ENCODE measurements at places on chromosomes 3 and 15.

- DNase-seq: peak; percentile 76
Measured at GRCh38 chr3:150286390-150287147, 121.5 kb upstream of the TSC22D2 start.

GRCh38 chr3:99637368-99638111, 854 bp upstream of the COL8A1 start:
- no peak for DNase-seq

DNA sequence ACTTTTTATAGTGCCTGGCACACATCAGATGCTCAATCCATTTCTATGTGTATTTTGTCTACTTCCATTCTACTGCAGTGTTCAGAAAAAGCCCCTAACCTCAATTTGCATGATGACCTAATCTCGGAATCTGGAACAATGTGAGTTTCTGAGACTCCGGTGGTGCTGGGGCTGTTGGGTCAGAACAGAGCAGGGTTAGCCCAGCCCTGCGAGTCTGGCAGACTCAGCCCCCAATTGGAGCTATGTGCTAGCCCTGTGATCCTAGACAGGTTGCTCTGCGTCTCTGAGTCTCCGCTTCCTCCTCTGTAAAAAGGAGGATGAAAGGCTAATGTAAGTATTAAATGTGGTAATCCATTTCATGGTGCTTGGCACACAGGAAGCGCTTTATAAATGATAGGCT, 95.0 kb upstream of the ICE2 start:
- DNase-seq: no peak

DNA sequence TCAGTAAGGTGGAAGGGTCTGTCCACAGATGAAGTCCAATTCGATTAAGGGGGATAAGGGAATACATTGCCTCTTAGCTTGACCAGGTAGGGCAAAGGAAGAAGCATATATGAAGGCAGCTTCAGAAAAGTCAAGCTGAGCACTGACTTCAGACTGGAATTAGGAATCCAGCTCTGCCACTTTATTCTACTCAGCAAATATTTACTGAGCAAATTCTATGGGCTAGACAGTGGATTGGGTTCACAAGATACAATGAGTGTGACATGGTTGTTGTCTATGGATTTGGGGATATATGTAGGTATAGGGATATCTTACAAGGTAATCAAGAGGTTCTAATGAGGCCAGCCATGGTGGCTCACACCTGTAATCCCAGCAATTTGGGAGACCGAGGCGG, 526 bp downstream of the ADIPOQ start:
- DNase-seq: no peak

DNA sequence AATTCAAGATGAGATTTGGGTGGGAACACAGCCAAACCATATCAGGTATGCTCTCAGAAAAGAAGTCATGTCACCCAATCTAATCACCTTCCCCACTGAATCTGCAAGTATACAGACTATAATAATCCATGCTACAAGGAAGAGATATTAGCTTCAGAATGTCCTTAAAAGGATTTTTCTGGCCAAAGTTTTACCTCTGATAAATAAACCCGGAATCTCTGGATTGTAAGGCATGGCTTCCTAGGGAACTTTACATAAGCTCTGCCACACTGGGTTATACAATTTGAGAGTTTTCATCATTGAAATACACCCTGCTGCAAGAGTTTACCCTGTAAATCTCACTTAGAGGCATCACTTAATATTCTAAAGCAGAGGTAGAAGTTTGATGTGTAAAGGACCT, 330.5 kb upstream of the KCNMB2 start:
- no peak for DNase-seq

GRCh38 chr3:120688121-120688520, 6.1 kb upstream of the HGD start:
- no peak for DNase-seq

DNA sequence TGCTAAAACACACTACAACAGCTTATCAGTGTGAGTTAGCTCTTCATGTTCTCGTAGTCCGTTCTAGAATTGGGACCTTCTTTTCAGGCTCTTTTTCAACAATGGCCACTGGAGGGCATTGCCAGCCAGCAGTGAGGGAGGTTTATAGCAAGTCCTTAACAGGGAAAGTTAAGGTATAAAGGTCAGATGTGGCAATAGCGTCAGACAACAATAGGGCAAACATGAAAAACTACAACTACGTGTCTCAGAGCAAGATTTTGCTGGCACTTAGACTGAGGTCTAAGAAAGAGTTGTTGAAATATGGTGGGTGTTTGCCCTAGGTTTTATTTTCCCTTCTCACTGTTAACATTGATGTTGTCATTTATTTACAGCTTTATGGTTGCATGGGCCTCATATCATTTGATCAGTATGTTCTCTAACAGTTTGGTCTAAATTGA, 161.4 kb downstream of the GMNC start:
- DNase-seq: peak; percentile 73

DNA sequence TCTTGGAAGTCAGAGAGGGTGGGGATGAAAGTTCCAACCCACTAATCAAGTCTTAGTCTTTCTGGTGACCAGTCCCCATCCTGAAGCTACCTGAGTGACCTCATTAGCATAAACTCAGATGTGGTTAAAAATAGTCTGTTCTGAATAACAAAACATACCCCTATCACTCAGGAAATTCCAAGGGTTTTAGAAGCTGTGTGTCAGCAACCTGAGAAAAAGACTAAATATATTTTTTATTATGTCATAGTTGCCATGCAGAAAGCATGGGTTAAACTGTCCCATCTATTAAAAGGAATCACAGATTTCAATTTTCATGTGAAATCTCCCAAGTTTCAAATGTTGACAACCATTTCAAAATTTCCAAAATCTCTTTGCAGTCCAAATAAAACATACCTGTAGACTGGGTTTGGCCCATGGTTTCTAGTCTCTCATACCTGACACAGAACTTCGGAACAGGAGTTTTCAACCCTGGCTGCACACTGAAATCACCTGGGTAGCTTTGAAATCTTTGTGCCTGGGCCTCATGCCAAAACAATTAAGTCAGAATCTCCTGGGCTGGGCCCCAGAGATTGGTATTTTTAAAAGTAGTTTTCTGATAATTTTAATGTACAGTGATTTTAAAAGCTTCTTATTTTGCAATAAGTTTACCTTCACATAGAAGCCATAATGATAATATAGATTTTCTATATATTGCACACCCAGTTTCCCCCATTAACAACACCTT, 476.3 kb downstream of the RBMS3 start:
- DNase-seq: peak; percentile 6

DNA sequence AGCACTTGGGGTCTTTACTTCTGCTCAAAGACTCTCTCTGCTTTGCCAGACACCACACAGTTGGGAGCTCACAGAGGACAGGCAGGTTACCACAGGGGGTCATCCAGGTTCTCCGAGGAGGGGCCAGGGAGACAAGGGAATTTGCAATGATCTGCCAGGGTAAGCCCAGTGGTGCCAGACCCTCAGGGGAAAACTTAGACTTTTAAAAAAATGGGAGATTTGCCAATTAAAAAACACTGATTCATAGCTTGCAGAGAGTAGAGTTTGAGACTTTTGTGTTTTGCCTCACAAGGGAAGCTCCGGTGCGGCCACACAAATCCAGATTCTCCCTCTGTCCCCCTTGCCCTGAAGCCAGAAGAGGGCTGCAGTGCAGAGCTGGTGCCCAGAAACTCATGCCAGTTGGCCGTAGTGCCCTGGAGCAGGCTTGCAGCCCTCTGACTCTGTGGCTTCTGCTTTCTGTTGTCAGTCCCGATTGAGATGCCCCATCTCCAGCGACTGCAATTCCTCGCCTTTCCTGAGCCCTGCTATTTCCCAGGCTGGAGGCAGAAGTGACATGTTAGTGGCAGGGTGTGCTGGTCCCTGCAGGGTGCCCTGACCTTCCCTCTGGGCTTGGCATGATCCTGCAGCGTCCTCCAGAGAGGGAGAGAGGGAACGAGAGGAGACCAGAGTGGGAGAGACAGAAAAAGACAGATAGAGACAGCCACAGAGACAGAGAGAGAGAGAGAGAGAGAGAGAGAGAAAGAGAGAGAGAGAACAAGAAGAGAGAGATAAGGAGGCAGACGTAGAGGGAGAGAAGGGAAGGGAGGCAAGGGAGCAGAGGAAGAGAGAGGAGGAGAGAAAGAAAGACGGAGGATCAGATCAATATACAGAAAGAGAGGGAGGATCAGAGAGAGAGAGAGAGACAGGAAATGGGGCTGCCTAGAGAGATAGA, 46.0 kb downstream of the RHCG start:
- no peak for DNase-seq

GRCh38 chr3:7393944-7394605, 533.2 kb downstream of the GRM7 start:
- no peak for DNase-seq

DNA sequence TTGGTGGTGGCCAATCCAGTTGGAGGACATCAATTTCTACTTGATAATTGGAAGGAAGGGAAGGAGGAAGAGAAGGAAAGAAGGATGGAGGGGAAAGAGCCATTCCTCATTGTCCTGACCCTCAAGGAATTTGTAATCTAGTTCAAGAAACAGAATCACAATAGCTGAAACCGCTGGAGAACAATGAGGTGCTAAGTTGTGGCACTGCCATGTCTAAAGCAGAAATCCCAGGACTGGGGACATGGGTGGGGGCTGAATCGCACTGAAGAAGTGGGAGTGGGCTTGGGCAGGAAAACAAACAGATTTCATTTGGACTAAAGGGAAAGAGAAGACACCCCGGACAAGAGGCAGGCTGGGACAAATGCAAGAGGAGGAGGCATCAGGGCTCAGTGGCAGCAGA, 183.6 kb downstream of the UACA start:
- DNase-seq: no peak

- no peak for DNase-seq
Measured at GRCh38 chr3:124296406-124296805, 304.5 kb upstream of the ROPN1 start.

GRCh38 chr3:184229394-184230080, at the start of gene VWA5B2:
VWA5B2 (plus strand) TSS chr3:184229585; CDS start chr3:184230529, 944 bp downstream.
- peak; percentile 85 for DNase-seq

DNA sequence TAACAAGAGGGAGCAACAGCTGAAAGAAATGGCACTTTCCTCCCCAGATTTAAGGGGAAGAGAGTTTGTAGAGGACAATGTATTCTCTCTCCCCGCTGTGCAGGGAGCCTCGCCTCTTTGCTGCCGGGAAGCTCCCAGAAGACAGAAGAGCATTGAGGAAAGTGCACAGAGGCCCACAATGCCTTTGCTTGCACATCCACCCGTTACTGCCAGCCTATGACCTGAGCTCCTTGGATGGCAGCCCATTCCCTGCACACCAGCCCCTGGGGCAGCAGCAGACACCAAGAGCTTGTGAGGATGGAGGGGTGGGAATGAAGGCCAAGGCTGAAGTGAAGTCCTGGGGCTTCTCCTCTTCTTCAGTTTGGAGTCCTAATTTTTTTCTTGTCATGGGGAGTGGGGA, 67.0 kb downstream of the CLDN11 start:
- no peak for DNase-seq

- no peak for DNase-seq
Measured at GRCh38 chr3:98259707-98260106, 4.3 kb upstream of the OR5H6 start.

DNA sequence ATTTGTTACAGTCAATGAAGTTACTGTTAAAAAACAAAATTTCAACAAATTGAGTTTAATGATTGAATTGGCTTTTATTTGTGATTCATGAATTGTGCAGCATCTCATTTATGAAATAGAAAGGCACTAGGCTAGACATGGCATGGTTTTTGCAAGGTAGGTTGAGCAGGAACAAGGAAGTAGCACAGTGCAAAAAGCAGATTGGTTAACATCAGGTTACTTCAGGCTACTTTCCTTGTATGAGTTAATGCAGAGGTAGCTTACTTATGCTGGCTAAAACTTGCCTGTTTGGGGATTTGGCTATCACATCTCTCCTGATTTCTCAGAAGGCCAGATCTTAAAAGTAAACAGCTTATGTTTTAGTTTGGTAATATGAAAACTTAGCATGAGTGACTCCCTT, 23.0 kb upstream of the SV2B start:
- DNase-seq: no peak

DNA sequence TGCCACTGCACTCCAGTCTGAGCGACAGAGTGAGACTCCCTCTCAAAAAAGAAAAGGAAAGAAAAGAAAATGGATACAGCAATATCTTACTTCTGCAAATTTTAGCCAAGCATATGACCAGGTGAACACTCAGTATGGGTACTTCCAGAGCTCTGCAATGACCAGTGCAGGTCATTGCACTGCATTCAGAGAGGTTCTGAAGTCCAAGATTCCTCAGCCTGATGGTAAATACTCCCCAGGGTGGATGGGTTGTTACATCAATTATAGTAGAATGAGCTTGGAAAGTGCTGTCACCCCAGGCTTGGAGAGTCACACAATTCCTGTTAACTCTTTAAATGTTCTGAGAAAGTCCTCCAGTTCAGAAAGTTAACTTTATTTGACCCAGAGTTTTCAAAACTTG, 103.7 kb downstream of the RPLP1 start:
- no peak for DNase-seq

DNA sequence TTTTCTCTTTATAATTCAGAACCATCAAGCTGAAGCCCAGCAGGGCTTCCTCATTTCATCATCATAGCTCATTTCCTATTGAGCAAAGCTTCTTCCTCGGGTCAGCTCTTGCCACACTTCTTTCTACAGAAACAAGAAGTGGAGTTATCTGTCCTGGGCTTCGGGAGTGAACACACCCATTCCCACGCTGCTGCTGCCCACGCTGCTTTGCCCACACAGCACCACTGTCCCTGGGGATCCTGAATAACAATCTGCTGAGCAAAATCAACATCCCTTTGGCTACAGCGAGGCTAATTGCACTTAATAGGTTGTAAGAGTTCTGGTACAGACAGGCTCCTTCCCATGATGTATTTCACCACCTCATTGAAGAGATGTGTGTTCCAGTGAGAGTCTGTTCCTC, 23.7 kb downstream of the CEP19 start:
- DNase-seq: no peak

- no peak for DNase-seq
Measured at GRCh38 chr15:76168237-76168984, 108.6 kb downstream of the TMEM266 start.

DNA sequence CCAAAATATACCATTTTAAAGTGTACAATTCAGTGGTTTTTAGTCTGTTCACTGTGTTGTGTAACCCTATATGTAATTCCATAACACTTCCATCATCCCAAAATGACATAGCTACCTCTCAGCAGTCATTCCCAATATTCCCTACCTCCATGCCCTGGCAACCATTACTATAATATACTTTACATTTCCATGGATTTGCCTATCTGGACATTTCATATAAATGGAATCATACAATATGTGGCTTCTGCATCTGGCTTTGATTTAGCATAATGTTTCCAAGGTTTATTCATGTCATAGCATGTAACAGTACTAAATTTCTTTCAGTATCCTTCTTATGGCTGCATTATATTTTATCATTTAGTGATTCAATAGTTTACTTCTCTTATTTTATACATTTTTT, 25.3 kb downstream of the FAM98B start:
- no peak for DNase-seq

GRCh38 chr15:64742385-64742784, 33.0 kb downstream of the RBPMS2 start:
- DNase-seq: no peak

DNA sequence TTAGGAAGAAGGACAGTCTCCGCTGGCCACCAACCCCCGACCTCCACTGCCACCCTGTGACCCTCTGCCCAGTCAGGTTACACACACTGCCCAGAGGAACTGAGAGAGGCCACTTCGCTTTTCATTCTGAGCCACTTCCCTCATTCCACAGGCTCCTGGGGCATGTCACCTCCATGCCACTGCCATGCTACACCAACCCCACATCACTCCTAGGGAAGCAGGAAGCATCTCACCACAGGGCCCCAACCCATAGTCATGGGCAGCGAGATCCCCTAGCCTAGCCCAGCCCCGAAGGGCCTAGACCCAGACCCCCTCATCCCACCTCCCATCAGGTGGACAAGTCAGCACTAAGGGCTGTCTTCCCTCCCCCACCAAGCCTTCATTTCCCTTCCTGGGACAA, 1.4 kb downstream of the PLCB2 start:
- no peak for DNase-seq

Measured in LoVo (cell line).